Astrocyte (in vitro differentiated cells and primary cell): ENCODE measurements at places on chromosomes 16 and 17.
A peak's percentile ranks its signal among the peaks of the same experiment; 100 is the strongest.

GRCh38 chr17:50908860-50909764 is 43.0 kb upstream of the TOB1 start:
- DNase-seq: no peak

DNA sequence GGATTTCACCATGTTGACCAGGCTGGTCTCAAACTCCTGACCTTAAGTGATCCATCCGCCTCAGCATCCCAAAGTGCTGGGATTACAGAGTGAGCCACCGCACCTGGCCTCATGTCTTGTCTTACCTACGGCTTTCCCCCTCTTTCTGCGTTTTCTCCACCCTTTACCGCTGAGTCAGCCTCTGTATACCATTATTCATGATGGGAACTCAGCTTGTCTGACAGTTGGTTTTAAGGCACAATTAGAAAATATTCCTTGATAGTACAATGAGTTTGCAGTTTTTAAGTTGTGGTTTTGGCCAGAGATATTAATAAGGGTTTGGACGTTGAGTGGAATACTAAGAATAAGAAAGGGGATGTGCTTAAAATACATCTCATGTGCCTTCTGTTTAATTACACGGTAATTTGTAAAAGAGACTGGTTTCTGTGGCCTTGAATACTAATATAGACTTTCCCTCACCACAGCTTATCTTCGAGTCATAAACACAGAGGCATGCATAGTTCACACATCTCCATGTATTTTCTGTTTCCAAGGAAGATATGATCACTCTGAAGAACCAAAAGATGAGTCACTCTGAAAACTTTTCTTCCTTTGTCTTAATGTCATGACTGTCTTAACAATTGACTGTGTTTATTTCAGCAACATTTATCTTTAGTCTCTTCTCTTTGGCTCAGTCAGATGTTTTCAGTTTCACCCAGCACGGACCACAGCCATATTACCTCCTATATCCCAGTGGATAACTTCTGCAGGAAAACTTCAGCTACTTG is 54.4 kb downstream of the PITPNC1 start:
- DNase-seq: peak; percentile 97

DNA sequence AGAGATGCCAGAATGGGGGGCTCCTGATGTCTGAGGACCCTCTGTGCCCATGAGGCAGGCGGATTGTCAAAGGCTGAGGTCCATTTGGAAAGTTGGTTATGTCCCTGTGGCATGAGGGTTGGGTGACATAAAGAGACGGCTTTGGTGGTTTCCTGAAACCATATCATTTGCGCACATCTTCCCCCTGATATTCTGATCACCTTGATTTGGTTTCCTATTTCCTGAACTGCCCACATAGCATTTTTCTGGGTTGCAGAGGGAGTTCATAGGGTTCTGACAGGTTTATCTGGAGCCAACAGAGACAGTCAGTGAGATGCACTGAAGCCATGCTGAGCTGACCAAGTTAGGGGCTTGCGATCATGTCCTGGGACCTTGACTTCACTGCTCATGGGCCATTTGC is 15.7 kb upstream of the RNF222 start:
- no peak for DNase-seq

- no peak for DNase-seq
Measured at GRCh38 chr17:78882540-78883088, 20.4 kb downstream of the CEP295NL start.

- no peak for DNase-seq
Measured at GRCh38 chr17:17966399-17966798, 5.8 kb downstream of the TOM1L2 start.

- DNase-seq: peak; percentile 61
Measured at GRCh38 chr17:29151567-29151966, 28.6 kb downstream of the MYO18A start.

GRCh38 chr17:37825851-37826250 is 81.0 kb upstream of the HNF1B start:
- DNase-seq: no peak

- no peak for DNase-seq
Measured at GRCh38 chr16:49545741-49546448, 172.3 kb downstream of the C16orf78 start.

DNA sequence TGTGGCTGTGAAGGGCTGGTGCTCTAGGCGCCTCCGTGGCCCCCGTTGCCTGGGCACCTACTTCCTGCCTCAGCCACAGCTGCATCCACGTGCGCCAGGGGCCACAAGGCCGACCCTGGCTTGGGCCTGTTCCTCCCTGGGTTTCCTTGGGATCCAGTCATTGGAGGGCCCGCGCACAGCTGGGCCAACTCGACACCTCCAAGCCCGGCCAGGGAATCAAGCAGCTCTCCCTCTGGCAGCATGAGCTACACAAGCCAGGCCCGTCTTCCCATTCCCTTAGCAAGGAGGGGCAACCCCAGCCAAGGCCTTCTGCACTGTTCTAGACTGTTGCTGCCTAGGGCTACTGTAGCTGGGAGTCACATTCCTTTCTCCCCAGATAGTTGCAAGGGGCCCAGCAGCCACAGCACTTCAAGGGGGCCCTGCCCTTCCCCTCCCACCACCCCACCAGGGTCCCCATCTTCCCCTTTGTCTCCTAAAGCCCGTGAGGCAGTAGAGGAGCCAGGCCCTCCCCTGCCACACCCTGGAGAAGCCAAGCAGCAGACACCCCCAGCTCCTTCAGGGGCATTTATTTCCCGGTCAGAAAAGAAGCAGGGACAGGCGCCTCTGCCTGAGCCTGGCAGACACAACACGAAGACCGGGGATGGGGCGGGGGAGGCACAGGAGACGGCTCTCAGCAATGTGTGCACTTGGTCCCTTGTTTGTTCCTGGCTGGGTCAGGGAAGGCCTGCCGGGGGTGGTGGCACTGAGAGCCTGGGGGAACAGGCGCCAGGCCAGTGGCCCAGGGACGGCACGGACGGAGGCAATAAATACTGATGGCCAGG is 3.8 kb downstream of the ARHGDIA start:
- no peak for DNase-seq

GRCh38 chr17:61583242-61583641 is 7.8 kb downstream of the NACA2 start:
- DNase-seq: peak; percentile 48

- no peak for DNase-seq
Measured at GRCh38 chr17:30600830-30601494, 123.8 kb downstream of the GOSR1 start.

DNA sequence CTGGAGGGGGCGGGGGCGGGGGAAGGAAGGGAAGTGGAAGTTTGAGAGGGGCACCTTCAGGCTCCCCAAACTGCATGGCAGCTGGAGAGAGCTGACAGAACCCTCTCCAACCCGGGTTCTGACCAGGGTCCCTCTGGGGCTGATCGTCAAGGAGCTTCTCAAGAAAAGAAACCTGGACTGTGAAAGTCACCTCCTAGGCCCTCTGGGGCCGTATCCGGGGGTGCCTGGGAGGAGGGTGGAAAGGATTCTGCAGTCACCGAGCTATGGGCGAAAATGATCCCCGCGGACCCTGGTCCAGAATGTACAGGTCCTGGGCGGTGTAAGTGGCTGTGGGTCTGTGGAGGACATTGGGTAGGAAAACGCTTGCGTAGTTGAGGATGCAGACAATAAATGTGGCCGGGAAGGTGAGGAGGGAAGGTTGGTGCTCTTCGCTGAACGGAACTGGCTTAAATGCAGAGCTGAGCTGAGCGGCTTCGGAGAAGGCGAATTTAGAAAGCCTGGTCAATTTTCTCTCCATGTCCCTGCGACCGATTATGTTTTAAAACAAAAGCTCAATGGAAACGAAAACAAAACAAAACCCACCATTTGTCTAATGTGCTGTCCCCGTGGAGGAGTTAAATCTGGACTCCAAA is 3.6 kb upstream of the LHX1 start:
- DNase-seq: no peak

DNA sequence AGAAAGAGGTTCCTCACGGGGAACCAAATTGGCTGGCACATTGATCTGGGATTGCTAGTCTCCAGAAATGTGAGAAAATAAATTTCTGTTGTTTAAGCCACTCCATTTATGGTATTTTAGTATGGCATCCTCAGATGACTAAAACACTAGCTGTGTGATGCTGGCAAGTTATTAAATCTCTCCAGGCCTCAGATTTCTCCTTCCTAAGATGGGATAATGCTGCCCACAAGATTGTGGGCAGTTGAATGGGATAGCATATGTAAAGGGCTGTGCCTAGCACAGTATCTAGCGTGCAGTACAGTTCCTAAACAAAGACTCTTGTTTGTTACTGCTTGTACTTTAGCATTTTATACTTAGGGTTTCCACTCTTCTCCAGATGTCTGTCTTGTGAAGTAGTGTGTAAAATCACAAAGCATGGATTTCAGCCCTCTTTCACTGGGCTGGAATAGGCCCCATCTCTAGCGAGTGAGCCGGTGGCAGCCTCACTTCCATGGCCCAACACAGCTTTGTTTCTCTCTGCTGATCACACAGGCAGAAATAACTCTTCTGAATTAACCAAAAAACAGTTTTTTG is 38.2 kb upstream of the PHAF1 start:
- no peak for DNase-seq

- DNase-seq: peak; percentile 34
Measured at GRCh38 chr16:85923153-85924021, 24.4 kb downstream of the IRF8 start.

DNA sequence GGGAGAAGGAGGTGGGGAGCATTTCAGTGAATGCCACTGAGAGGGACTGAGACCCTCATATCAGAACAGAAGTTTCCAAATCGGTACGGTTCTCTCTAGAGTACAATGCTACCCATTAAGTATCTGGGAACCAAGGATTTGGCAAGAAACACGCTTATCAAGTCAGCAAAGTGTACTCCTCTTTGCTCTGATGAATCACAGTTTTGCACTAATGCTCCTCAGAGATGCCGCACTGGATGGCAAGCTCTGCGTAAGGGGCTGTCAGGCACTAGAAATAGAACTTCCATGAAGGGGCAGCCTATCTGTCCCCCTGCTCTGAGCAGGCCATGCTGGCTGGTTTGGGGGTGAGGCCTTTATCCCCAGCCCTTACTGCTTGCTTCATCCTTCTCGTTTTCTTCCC is 4.8 kb upstream of the ABCC12 start:
- DNase-seq: peak; percentile 38

GRCh38 chr16:80104401-80104800 is 436.4 kb upstream of the DYNLRB2 start:
- DNase-seq: no peak

- no peak for DNase-seq
Measured at GRCh38 chr16:49283376-49284049, 1.9 kb upstream of the CBLN1 start.

DNA sequence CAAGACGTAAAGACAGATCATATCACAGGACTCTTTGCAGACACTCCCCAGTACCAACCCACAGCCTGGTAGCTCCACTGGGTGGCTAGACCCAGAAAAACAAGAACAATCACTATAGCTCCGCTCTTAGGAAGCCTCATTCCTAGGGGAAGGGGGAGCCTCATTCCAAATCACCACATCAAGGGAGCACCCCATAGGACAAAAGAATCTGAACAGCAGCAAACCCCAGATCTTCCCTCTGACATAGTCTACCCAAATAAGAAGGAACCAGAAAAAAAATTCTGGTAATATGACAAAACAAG is 237.8 kb downstream of the CEP112 start:
- DNase-seq: no peak

DNA sequence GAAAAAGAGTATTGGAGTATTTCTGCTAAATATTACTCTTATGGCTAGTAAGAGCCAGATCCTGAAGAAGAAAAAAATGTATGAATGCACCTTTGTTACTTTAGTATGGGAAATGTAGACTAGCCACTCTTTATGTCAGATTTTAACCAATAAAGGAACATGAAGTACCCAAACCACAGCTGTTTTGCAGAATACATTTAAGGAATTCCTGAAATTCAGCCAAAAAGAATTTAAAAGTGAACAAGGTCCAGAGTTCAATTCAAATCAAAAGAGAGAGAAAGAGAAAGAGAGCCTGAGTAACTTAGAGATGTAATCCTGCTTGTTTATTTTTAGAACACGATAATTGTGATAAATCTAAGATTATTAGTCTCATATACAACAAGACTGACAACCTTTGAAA is 1.2 kb downstream of the KCNJ16 start:
- DNase-seq: peak; percentile 58

DNA sequence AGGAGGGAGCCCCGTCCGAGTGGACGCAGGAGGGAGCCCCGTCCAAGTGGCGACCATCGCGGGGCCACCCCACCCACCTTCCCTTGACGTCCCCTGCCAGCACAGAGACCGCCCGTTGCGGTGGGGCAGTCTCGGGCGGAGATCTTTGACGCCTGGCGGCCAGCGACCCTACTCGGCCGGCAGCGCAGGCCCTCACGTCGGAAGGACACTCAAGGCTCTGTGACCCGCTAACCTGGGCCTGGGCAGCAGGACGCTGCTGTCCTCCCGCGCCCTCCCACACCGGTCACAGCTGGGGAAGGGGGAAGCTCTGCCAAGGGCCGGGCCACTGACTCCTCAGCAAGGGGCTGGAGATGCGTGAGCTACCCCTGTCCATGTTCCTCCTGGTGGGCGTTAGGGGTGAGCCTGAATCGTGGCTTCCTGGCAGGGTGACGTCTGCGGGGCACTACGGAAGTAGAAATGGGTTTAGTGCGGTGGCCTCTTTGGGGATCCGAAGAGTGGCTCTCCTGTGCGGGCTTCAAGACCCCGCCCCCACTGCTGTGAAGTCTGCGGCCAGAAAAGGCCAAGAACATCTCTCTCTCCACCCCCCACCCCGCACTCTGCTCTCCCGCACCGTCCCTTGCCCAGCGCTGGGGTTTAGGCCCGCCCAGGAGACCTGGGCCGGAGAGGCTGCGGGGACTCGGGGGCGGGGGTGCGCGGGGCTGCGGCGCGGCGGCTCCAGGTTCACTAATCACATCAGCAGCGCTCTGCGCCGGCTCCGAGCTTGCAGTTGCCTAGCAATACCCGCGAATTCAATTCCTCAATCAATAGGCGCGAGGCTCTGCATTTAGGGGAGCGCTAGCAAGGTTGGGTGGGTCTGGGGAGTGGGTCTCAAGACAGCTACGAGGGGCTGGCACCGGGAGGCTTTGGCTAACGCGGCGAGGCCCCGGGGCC is 5.8 kb downstream of the CBX8 start:
- no peak for DNase-seq

DNA sequence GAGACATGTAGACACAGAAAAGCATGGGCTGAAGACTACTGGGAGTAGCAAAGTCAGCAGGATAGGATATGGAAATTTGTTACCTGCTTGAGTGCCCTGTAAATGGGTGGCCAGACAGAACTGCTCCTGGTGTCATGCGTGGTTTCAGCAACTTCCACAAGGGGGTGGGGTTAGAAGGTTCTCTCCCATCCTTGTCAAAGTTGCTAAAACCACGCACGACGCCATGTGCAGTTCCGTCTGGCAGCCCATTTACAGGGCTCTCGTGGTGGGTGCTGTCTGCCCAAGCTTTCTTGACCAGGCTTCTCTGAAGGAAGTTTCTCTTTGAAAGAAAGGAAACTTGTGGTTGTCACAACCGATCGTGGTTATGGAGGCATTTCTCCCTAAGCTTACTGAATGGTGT is 6.9 kb upstream of the DBNDD1 start:
- DNase-seq: no peak
